A172 (cell line): ENCODE measurements at places on chromosomes 5 and 9. TPM values are rescaled to one million over a fixed set of nuclear protein-coding genes. Genes with fewer than 3 reads are reported as not detected.
A peak's percentile ranks its signal among the peaks of the same experiment; 100 is the strongest.

GRCh38 chr9:96202971-96203780 is 98.8 kb downstream of the HSD17B3 start:
- DNase-seq = no peak

- peak; percentile 95 for DNase-seq
Measured at GRCh38 chr5:172770675-172771438, at the start of gene DUSP1. Gene DUSP1 (minus strand): TSS chr5:172771195. CDS start chr5:172770952, 243 bp downstream.

DNA sequence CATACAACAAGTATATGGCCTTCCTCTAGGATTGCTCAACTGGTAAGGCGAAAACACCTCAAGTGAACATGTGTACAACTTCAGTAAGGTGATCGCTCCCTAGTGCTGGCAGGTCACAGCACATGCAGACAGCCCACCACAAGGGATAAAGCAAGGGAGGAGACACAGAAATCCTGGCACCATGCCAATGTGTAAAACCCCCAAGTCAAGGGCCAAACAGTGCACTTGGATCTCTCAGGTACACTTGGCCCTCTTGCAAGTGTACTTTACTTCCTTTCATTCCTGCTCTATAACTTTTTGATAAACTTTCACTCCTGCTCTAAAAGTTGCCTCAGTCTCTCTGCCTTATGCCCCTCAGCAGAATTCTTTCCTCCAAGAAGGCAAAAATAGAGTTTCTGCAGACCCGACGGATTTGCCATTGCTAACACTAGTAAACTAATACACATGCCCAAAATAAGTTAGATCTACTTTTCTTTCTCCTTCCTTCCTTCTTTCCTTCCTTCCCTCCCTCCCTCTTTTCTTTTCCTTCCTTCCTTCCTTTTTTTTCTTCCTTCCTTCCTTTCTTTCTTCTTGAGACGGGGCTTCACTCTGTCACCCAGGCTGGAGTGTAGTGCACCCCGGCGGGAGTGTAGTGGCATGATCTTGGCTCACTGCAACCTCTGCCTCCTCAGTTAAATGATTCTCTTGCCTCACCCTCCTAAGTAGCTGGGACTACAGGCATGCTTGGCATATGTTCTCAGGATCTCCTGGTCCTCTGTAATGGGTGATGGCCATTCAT is 6.8 kb upstream of the LNPEP start:
- DNase-seq = no peak

The PTPN3 gene
- total RNA-seq = 7.8 and 10.3 TPM in 2 replicates

The GFI1B gene
- 0.19 and 0.47 TPM in 2 replicates for total RNA-seq

DNA sequence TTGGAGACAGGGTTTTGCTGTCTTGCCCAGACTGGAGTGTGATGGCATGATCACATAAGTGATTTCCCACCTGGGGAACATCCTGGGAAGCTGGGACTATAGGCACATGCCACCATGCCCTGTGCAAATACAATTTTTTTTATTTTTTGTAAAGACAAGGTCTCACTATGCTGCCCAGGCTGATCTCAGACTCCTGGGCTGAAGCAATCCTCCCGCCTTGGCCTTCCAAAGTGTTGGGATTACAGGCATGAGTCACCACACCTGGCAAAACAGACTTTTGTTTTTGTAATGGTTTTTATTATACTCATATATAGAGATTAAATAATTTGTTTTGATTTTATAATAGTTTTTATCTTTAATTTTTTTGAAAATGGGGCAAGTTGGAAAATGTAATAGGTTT is 14.7 kb downstream of the DNAJC25 start:
- DNase-seq = no peak

DNA sequence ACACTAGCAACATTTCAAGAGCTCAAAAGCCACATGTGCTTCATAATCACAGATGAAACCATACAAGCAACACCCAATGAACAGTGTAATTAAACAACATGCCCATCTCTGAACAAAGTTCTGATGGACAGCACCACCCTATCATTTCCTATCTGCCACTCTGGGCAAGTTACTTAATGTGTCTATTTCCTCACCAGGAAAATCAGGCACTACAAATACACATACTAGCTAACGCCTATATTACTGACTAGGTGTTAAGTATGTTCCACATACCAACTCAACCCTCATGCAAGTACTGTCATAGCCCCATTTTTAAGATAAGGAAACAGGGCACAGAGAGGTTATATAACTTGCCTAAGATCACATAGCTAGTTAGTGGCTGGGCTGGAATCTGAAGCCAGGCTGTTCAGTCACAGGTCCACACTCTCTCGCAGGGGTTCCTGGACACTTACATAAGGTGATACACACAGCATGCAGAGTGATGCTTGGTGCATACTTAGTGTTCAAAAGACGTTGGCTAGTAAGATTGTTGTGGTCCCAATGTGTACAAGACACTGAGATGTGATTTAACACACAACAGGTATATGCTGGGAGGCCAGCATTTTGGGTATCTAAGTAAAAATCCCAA is 24.2 kb downstream of the CORO2A start:
- no peak for DNase-seq

The SLC24A2 gene
- not detected in 2 replicates for total RNA-seq

The F2RL1 gene
- 1.7 and 2.3 TPM in 2 replicates for total RNA-seq

GRCh38 chr9:108950168-108950567 is 16.0 kb downstream of the ABITRAM start:
- no peak for DNase-seq

DNA sequence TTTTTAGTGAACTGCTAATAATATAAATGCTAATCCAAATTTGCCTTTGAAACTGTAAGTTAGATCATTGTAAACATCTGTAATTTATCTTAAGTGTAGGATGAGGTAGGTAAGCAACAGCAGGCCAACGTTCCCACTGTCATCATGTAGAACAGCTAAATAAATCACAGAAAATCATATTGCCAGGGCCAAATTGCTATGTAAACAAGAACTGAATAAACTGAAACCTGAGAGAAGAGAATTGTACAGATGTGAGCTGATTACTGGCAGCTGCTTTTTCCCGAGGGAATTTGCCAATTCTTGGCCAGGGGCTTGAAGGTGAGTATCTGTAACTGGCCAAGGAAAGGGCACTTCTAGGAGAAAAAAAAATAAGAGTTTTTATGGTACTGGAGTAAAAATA is 97.6 kb downstream of the CDH10 start:
- DNase-seq = no peak

DNA sequence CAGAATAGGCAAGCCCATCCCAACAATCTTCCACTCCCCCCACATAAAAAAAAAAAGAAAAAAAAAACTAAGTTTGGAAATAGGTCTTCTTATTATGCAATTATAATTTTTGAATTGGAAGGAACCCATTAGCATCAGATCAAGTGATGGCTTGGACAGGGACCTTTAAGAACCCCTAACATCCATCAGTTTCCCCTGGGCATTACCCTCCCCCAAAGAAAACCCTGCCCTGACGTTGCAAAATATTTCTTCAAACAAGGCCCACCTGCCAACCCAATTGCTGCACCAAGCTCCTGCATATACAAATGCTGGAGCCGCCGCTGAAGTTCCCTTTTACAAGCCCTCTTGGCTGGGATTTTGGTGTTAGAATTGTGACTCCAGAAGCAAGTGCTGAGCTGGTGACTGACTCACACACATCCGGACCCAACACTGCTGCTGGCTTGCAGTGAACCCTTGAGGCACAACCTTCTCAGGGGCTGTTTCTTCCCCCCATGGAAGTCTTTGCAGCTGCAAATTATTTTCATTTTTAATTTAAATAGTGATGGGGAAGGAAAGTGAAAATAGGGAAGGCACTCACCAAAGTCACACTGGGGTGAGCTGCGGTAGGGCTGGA is 56.1 kb upstream of the AFAP1L1 start:
- no peak for DNase-seq

DNA sequence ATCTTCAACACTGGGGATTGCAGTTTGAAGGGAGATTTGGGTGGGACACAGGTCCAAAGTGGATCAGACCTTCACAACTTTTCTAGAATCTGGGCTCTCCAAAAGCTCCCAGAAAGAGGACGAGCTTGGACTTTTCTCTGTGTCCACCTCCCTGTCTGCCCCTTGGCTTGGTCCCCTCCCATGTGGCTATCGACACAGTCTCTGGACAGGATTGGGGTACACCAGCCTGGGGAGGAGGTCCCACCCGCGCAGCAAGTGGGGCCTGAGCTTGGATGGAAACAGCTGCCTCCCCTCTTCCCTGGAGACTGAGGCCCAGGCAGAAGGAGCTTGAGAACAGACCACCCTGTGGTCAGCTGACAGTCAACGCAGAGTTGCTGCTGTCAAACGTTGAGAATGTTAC is 84.6 kb upstream of the FCN1 start:
- DNase-seq = no peak

The PCDHGA4 gene
- total RNA-seq = 1.1 and 1.4 TPM in 2 replicates

DNA sequence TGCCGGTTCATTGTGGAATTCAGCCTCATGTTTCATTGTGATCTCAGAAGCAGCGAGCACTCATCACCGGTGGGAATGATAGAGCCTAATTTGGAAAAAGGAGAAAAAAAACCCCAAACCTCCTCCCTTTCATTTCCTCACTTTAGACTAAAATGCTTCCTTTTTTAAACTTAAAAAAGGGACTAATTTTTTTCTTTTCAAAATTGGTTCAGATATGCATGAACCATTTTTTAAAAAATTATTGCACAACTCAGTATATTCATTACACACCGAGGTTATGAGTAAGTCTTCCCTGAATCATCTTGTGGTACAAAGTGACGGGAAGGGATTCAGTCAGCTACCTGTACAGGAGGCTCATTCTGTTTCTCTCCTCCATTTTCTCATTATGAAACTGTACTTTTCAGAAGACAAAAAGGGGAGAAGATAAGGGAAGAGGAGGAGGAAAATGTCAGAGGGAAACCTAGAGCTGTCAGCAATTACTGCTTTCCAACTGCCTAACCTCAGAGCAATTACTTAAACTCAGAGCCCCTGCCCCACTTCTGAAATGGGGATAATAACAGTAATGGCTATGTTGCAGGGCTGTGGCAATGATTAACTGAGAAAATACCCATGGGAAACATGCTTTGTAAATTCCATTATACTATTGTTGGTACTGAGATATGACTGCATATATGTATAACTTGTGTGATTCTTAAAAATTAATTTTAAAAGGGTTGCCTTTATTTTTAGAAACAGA is 24.0 kb downstream of the GALNT10 start:
- peak; percentile 61 for DNase-seq

GRCh38 chr5:99105216-99105615 is 176.4 kb upstream of the CHD1 start:
- DNase-seq = peak; percentile 25

The IFT74 gene
- total RNA-seq = 19.0 and 27.1 TPM in 2 replicates

The MAMDC4 gene
- total RNA-seq = 7.3 and 8.0 TPM in 2 replicates
